Activated naive CD8-positive, alpha-beta T cell treated with anti-CD3 and anti-CD28 coated beads, Interleukin-2, amount 10 ng/mL, durations not matched to agents 7 days and 5 days (primary cell): ENCODE measurements at places on chromosomes 4 and X.

- no peak for DNase-seq
These were observed 63.0 kb upstream of the STOX2 start for GRCh38 chr4:183842129-183842528.

GRCh38 chr4:2356123-2357069 lies 62.0 kb downstream of the ZFYVE28 start:
- peak; percentile 18 for DNase-seq

GRCh38 chr4:16245241-16245640 lies 19.0 kb upstream of the TAPT1 start:
- DNase-seq: no peak

DNA sequence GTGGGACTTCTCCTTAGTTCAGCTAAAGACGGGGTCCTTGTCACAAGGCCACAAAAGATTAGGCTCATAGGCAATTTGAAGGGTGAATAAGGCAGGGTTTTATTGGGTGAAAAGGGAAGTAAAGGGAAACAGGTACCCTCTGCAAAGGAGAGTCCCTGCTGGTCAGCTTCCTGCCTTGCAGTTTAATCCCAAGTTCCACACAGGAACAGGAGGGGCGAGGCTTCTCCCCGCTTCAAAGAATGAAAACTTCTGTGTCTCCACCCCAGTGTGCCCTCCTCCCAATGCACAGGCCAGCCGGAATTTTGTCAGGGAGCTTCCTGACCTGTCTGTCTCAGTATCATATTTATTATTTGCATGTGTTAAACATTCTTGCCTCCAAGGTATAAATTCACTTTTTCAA lies 37.1 kb downstream of the ITM2A start:
- DNase-seq: no peak

DNA sequence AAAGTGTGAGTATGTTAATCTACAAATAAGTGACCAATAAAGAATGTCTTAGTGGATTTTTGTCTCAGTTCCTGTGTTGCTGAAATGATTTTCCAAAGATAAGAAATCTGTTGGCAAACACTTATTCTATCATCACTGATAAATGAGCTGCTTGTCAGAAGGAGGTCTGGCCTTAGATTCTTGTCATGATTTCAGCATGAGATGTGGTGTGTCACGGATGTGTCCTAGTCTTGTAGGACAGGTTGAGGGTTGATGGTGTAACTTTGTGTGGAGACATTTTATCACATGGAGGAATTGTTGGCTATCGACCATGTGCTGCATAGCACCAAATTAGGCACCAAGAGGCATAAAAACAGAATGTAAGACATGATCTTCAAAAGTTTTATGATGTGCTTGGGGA lies 31.8 kb upstream of the LIMCH1 start:
- no peak for DNase-seq

- DNase-seq: no peak
These were observed 55.7 kb downstream of the CPZ start for GRCh38 chr4:8648296-8648695.

DNA sequence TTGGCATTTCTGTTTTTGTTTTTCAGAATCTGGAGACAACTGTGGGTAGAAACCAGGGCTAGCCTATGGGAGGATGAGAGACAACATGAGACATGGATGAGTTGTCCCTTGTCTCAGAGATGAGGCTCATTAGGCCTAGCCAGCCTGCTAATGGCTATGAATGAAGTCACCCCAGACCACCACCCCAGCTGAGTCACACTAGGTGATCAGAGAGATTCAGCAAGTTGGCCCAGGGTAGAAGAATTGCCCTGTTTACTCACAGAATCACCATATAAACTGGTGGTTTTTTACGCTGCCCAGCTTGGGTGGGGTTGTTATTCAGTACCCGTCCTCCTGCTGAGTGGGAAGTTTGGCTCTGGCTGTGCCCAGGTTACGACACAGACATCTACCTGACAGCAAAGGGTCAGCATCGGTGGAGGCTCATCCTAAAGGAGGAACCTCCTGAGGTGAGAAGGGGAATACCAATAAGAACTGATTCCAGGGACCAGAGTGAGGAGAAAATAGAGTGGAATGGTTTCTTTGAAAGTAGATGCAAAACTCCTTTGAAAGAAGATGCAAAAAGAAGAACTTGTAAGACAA lies 17.2 kb upstream of the ARSJ start:
- DNase-seq: no peak

GRCh38 chr4:87805971-87806370 lies 6.6 kb downstream of the IBSP start:
- DNase-seq: no peak

DNA sequence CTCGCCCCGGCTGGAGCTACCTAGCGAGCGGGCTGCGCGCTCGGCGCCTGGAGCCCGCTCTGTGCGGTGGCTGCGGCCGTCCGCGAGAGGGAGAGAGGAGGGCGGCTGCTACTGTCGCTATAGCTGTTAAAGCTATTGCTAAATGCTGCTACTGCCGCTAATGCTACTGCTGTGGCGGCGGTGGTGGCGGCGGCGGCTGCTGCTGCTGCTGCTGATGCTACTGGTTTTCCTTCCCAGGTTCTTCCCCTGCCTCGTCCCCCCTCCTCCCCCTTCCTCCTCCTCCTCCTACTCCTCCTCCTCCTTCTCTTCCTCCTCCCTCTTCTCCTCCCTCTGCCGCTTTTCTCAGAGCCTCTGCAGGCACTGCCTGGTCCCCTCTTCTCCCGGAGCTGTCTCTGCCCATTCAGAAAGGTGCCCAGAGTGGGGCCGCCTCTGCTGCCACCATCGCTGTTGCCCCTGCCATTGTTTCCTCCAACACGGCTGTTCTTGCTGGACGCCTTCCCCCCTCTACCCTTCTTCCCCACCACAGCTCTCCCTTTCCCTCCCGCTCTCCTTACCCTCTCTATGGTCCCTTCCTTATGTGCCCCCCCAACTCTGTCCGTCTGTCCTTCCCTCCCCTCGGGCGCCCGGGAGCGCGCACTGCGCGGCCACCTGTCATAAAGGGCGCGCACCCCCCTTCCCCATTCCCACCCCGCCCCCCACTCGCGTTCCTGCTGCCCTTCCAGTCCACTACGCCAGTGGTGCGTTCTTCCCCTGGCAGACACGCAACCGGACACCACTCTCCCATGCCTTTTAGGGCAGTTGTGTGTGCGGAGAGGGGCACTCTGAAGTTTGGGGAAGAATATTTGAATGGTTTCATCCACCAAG lies at the start of gene NEXMIF:
Gene NEXMIF (minus strand): TSS at position 228 of the 864 bp plus-strand sequence.
- DNase-seq: peak; percentile 63

DNA sequence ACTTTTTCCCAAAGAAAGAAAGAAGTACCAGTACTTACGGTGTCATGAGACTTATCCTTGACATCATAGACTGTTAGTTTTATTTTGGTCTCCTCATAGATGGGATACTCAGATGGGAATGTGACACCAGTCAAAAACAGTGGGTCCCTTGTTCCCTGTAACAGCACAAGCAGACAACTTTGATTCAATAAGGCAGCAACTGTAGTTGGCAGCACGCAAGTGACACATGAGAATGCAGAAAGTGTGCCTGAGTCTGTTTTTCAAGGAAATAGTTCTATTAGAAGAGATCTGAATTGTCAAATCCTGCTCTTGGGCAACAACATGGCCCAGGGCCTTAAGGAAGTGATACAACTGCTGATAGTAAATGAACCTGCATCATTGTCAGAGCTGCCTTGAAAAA lies 443.2 kb downstream of the INPP4B start:
- DNase-seq: no peak

- no peak for DNase-seq
These were observed 485.0 kb upstream of the FAT1 start for GRCh38 chr4:187208651-187209050.

DNA sequence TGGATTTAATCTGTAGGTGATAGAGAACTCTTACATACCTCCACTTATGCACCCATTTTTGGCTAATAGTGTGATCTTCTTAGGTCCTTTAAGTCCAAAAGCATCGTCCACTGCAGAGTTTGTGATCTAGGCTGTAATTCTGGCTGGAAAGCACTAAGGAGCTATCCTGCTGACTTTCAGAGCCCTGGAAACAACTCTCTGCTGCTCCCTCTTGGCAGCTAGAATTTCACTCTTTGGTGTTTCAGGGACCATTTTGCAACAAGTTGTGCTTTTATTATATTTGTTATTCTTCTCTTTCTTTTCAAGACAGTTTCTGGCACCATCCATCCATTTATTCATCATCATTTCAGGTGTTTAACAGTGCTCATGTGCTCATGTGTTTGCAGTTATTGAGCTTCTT lies 130.0 kb downstream of the RBM46 start:
- DNase-seq: no peak

- no peak for DNase-seq
These were observed 22.4 kb downstream of the HPRT1 start for GRCh38 chrX:134482371-134482770.

GRCh38 chr4:112312610-112313239 lies 15.6 kb downstream of the ALPK1 start:
- no peak for DNase-seq

- DNase-seq: no peak
These were observed 30.2 kb downstream of the CNOT6L start for GRCh38 chr4:77788990-77789389.

GRCh38 chrX:101482296-101482695 lies 3.0 kb upstream of the ARMCX4 start:
- no peak for DNase-seq

GRCh38 chr4:145234091-145234706 lies 53.8 kb upstream of the OTUD4 start:
- no peak for DNase-seq

DNA sequence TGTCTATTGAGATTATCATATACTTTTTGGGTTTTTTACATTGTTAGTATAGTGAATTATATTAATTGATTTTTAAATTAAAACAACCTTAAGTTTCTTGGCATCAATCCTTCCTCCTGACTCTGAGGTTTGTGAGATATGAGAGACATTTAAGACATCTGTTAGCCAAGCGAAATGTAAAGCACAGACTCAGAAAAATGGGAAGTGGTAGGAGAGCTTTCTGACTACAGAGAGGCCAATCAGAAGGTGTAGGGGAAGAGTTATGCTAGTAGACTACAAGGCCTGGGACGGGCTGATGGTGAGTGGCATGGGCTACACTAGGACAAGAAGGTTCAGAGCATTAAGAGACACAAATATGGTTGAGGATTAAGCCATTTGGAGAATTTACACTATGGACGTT lies 255.4 kb downstream of the PRDM5 start:
- DNase-seq: no peak

DNA sequence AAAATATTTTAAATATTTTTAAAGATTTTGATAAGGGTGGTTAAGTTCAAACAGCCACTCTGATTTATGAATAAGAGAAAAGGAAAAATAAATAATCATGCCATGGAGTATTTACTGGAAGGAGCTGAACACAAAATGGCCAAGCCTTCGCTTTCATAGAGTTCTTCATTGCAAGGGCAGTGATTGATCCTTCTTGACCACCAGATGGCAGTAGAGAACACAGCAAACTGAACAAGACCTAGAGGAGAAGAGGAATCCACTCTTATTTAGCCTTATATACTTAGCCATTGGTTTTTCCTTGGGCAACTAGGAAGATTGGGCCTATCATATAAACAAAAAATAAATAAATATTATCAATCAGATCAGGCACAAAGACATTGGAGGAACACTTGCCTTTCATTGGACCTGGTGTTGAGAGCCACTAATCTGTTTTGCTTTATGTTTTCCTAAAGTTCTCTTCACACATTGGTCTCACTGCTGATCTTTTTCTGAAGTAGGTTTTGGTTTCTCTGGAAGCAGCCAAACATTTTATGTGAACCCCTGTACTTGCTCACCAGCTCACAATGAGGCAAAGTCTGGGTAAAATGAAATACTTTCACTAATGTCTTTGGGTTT lies 58.1 kb upstream of the PARM1 start:
- DNase-seq: no peak

- DNase-seq: peak; percentile 42
These were observed 568 bp downstream of the NIPAL1 start for GRCh38 chr4:48017108-48017571.

DNA sequence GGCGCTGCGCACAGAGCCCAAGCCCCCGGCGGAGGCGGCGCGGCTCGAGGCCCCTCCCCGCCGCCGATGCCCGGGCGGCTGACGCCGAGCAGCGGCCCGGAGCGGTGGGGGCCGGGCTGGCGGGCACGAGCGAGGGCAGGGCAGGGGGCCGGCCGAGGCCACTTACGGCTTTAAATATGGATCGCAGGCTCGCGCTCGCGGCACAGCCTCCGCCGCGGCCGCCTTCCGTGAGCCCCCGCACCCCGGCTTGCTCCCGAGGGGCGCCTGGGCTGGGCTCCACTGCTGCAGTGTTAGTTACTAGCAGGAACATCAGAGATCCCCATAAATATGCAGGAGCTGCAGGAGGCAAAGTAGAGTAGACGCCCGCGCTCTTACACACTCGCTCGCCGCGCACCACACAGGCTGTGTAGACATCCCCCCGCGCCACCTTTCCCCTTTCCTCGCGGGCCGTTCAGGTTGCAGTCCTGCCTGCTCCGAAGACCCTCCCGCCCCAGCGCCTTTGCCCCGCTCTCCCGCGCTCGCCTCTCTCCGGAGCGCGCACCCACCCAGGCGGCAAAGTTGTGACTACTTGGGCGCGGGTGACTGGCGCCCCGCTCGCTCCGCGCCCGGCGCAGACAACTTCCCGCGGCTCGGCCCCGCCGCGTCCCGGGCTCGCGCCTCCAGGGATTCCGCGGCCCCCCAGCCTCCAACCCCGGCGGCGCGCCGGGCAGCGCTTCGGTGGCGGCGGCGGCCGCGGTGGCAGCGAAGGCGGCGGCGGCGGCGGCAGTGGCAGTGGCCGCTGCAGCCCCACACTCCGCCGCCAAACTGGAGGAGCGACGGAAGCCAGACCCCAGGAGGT lies 152.0 kb upstream of the SLC4A4 start:
- DNase-seq: peak; percentile 67
